ENCODE measurements at places on chromosomes 11 and 22. TPM values are rescaled to one million over a fixed set of nuclear protein-coding genes. Genes with fewer than 3 reads are reported as not detected.

ANO5 gene
- polyA plus RNA-seq, result not detected

USP2 gene
- polyA plus RNA-seq, result 0.27 TPM

GRM5 gene
- not detected for polyA plus RNA-seq

SAA2 gene
- 0.55 TPM for polyA plus RNA-seq

SUSD2 gene
- 2.6 TPM for polyA plus RNA-seq

OR52H1 gene
- not detected for polyA plus RNA-seq

MS4A13 gene
- polyA plus RNA-seq, result not detected

C22orf15 gene
- polyA plus RNA-seq, result 4.0 TPM

OR2D2 gene
- polyA plus RNA-seq, result 0.13 TPM

THRSP gene
- polyA plus RNA-seq, result not detected

CCDC81 gene
- 6.3 TPM for polyA plus RNA-seq

ZNRD2 gene
- 73.3 TPM for polyA plus RNA-seq

SCGB1D2 gene
- polyA plus RNA-seq, result not detected

LDHAL6A gene
- polyA plus RNA-seq, result not detected

MUC5AC gene
- not detected for polyA plus RNA-seq

MRGPRX3 gene
- not detected for polyA plus RNA-seq

SCN3B gene
- 0.16 TPM for polyA plus RNA-seq

UPB1 gene
- 0.10 TPM for polyA plus RNA-seq

GUCY1A2 gene
- 0.53 TPM for polyA plus RNA-seq

FAM111B gene
- 0.76 TPM for polyA plus RNA-seq

RIMBP3C gene
- 0.06 TPM for polyA plus RNA-seq

SHISAL1 gene
- polyA plus RNA-seq, result 0.28 TPM

CABP7 gene
- 0.02 TPM for polyA plus RNA-seq

EFCAB6 gene
- 0.75 TPM for polyA plus RNA-seq

SCN4B gene
- polyA plus RNA-seq, result 0.36 TPM

HTR3A gene
- polyA plus RNA-seq, result not detected

NCF4 gene
- polyA plus RNA-seq, result not detected

KCTD14 gene
- polyA plus RNA-seq, result 2.1 TPM
